ENCODE measurements at places on chromosomes 11 and 22.

- no peak for DNase-seq
Measured at GRCh38 chr22:42785706-42786499, 65.2 kb upstream of the A4GALT start.

DNA sequence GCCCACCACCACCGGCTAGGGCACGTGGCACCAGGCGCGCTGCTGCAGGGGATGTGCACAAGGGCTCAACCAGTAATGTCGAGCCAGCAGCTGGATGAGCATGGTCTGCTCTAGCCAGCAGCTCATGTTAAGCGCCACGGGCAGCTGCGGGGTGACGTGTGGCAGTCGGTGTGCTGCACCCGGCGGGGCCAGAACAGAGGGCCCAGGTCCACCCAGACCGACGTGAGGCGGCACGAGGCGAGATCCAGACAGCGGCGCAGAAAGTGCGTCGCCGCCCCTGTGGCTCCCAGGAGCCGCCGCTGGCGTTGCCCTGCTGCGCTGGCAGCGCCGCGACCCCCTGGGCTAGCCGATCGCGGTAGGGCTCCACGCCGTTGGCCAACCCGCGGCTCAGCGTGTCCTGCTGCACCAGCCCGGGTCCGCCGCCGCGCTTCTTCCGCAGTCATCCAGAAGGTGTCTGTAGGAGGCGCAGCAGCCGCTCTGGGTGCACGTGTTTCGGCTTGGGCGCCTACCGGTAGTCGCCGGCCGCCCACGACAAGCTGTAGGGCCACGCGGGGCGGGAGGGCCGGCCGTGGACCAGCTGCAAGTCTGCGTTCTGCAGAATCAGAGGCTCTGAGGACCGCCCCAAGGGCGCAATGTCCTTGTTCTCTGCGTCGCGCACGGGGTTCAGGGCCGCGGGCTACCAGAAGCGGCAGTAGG lies 4.6 kb upstream of the GALR3 start:
- DNase-seq: no peak

GRCh38 chr11:2975594-2975993 lies 16.5 kb downstream of the NAP1L4 start:
- no peak for DNase-seq

- DNase-seq: no peak
Measured at GRCh38 chr11:33691066-33691864, 9.4 kb downstream of the C11orf91 start.

DNA sequence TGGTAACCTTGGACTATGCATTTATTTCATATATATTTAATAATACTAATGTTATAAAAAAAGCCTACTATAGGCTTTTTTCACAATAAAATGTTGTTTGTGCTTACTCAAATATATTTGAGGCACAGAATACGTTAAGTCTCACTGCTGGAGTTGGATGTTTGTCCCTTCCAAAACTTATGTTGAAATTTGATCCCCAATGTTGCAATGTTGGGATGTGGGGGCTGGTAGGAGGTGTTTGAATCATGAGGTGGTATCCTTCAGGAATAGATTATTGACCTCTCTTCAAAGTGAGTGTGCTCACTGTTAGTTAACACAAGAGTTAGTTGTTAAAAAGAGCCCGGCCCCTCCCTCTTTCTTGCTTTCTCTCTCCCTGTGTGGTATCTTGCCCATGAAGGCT lies 1295.9 kb downstream of the JRKL start:
- no peak for DNase-seq

GRCh38 chr11:96329419-96329818 lies 13.6 kb downstream of the MAML2 start:
- no peak for DNase-seq

GRCh38 chr11:130094614-130095013 lies 24.9 kb downstream of the APLP2 start:
- no peak for DNase-seq

Measured in SIG-M5 (cell line).